Activated CD4-positive, alpha-beta T cell treated with anti-CD3 and anti-CD28 coated beads for 4 hours (primary cell): ENCODE measurements at places on chromosomes 13 and 19.
A peak's percentile ranks its signal among the peaks of the same experiment; 100 is the strongest.

DNA sequence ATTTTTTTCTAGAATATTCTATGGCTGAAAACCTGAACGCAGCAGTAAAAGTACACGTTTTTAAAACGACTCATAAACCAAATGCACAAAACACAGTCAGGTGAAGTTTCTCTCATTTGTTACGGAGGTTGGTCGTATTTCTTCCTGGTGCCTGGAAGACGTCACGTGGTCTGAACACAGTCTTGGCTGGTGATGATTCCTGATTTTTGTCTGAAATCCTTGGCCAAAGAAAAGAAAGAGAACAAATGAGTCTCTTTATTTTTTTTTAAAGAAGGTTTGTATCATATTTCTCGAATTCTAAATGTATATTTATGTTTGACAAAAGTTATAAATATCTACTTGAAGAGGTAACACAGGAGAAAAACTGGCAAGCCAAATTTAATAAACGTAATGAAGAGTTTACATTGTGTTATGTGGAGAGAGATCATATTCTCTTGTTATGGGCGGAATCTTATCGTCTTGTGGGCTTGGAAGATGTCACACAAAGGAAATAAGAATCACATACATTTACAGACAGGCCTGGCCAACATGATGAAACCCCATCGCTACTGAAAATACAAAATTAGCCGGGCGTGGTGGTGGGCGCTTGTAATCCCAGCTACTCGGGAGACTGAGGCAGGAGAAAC lies 10.0 kb upstream of the PNMA8A start:
- no peak for DNase-seq

GRCh38 chr19:50837300-50837699 lies 3.9 kb upstream of the KLK15 start:
- DNase-seq: no peak

DNA sequence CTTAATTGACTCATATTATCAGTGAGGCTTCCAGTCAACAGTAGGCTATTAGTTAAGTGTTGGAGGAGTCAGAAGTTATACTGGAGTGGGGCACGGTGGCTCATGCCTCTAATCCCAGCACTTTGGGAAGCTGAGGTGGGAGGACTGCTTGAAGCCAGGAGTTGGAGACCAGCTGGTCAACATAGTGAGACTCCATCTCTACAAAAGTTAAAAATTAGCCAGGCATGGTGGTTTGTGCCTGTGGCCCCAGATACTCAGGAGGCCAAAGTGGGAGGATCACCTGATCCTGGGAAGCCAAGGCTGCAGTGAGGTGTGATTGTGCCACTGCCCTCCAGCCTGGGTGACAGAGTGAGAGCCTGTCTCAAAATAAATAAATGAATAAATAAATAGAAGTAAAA lies 53.2 kb downstream of the COMP start:
- DNase-seq: no peak

GRCh38 chr13:29594303-29594709 lies 1.2 kb downstream of the SLC7A1 start:
- peak; percentile 40 for DNase-seq

DNA sequence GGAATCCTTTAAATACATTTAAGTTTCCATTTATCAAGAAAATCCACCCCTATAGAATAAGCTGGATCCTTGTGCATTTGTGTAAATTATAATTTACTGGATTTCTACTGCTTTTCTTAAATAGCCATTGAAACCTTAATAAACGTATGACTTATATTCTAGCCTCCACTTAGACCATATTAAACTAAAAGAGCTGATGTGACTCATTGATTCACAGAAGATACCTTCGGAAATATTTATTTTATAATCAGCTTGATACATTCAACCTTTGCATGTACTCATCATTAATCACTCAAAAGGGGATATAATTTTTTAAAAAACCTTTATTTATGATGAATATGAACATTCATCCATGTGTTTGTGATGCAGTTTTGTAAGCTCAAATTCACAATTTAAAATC lies 136.3 kb downstream of the SPRY2 start:
- no peak for DNase-seq

- DNase-seq: no peak
Observed at GRCh38 chr13:83980331-83980730, 98.1 kb upstream of the SLITRK1 start.

- no peak for DNase-seq
Observed at GRCh38 chr19:46824890-46825730, 25.5 kb downstream of the AP2S1 start.

DNA sequence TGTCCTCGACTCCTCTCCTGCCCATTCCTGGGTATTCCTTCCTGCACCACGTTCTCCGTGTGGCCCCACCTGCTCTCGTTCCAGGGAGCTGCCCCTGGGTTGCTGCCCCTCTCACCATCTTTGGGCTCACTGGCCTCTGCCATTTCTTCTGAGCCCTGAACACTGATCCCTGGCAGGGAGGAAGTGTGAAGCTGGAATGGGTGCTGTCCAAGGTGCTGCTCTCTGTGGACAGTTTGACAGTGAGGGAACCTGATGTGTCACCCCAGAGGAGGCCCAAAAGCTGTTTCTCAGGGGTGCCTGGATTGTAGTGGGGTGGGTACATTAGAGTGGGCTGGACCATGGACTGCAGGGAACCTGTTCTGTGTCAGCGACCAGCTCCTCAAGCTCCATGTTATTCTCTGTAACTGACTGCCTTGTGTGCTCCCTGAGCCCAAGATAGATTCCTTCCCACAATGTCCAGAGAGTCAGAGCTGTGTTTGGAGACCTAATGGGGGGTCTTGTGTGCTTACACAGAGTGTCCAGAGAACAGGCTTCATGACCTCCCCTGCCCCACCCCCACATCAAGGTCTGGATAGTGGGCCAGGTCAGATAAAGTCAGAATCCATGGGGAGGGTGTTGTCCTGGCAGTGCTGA lies 7.2 kb upstream of the CEACAM8 start:
- no peak for DNase-seq
